ENCODE measurements at places on chromosomes 4 and X. TPM values are rescaled to one million over a fixed set of nuclear protein-coding genes. Genes with fewer than 3 reads are reported as not detected.

DNA sequence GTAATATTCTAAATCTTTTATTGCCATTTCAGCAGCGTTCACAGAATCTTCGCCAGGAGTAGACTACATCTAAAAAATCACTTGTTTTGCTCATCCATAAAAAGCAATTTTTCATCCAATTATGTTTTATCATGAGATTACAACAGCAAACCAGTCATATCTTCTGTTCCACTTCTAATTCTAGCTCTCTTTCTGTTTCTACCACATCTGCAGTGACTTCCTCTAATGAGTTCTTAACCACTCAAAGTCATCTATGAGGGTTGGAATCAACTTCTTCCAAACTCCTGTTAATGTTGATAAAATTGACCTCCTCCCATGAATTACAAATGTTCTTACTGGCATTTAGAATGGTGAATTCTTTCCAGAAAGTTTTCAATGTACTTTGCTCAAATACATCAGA lies 174.4 kb upstream of the BRWD3 start:
- no peak for DNase-seq

- no peak for DNase-seq
Measured at GRCh38 chr4:7892212-7893019, 47.2 kb downstream of the AFAP1 start.

DNA sequence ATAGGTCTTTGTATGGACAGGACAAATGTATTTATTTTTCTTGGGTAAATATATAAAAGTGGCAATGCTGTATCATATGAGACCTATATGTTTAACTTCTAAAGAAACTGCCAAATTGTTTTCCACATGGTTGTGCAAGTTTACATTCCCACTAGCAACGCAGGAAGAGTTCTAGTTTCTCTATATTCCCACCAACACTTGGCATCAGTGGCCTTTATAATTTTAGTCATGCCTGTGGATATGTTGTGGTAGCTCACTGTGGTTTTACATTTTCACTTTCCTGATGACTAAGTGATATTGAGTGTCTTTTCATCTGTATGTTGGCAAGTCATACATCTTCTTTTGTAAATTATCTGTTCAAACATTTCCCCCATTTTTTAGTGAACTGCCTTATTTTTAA lies 126.0 kb downstream of the EMCN start:
- DNase-seq = no peak

DNA sequence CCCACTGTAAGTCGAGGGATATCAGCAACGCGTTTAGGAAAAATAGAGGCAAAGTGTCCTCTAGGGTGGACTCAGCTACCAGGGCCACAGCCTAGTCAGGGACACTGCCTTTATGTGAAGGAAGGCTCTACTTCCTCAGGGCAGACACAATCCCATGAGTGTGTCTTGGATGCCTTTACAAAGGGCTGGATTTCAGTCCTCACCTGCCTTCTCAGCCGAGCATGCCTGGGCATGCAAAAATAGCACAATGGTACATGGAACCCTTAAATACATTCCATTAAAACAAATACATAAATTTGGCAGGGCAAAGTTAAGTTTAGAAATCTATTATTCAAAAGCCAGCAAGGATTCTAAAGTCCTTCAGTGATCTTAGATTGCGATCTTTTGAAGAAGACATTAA lies 51.1 kb downstream of the DMD start:
- no peak for DNase-seq

Gene TIMM17B
- polyA plus RNA-seq = 39.5 TPM

DNA sequence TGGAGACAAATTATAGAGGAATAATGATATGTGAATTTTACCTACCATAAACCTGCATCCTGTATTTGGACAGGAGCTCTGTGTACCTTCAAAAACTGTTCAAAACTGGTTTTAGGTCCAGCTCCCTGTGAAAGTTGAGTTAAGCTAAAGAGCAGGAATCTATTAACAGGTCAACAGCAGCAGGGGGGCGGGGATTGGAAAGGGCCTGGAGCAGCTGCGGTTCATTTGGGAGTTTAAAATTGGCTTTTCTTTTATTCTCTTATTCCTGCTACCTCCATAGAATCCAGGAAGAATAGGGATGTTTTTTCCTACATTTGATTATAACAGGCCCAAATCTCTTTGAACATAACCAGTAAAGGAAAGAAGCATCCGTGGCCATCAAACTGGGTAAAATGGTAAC lies 23.8 kb downstream of the SHROOM3 start:
- DNase-seq = no peak

Gene UBE2A
- polyA plus RNA-seq = 96.3 TPM

Gene FAT1
- polyA plus RNA-seq = 243 TPM

DNA sequence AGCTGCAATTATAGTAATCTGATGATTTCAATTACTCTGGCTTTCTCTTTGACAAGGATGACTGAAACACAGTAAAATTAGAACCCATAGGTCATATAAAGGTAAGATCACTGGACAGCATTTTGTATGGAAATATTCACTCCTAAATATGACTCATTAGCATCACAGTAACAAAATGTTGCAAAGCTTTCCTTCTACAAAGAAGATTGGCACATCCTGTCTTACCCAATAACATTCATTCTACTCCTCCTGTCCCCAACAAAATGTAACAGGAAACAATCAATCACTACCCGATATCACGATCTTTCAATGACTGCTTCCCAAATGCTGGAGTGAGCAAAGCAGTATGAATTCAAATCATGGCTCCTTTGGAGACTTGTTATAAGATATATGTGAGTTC lies 95.3 kb downstream of the FANCB start:
- no peak for DNase-seq

DNA sequence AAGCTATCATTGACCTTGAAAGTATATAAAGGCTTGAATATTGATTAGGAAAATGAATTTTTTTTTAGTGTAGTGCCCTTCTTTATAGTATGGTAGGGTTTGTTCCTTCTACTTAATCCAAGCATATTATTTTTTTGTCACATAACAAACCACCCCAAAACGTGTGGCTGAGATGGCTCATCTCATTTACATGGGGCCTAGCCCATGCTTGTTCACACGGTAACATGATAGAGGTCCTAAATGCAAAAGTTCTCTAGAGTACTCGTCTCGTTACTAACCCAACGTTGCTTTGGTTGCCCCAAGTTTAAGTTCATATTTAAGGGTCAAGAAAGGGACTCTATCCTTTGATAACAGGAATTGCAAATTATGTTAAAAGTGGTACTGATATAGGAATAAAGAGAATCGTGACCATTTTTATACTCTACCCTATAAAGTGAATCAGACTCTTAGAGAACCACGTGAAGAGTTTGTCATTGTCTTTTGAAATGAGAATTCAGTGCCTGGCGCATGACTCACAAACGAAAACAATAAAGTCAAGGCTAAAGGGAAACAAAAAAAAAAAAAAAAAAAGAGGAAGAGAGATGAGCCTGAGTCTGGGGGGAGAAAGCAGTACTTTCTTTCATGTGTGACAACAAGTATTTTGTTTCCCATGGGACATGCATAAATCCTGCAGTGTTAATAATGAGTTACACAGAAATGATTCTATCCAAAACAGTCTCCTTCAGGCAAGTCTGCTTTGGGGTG lies 402.8 kb upstream of the NWD2 start:
- no peak for DNase-seq

Gene SPACA5
- polyA plus RNA-seq = not detected

Gene TEX11
- 0.05 TPM for polyA plus RNA-seq

Gene NUP54
- polyA plus RNA-seq = 71.5 TPM

- DNase-seq = no peak
Measured at GRCh38 chr4:61223385-61223784, 23.3 kb downstream of the ADGRL3 start.

DNA sequence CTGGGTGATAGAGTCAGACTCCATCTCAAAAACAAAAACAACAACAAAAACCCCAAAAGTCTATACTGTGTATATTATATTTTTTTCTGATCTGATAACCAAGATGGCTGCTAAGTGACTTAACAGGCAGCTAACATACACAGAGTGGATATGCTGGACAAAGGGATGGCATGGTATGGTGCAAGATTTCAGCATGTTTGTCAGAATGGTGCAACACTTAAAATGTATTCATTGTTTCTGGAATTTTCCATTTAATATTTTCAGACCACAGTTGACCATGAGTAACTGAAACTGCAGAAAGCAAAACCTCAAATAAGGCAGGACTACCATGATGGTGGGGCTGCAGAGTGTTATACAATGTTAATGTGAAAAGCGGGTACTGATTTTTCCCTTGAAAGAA lies 6.1 kb upstream of the BOD1L1 start:
- DNase-seq = no peak

Gene ZMAT1
- 38.9 TPM for polyA plus RNA-seq
